CD4-positive, alpha-beta T cell treated with Interleukin-4 for 4 hours (primary cell): ENCODE measurements at places on chromosomes 5 and 9.

- no peak for DNase-seq
These were observed 73.3 kb downstream of the FGF18 start for GRCh38 chr5:171492781-171493180.

- DNase-seq: no peak
These were observed 205.8 kb upstream of the KIF2A start for GRCh38 chr5:62100201-62100600.

- no peak for DNase-seq
These were observed 102.5 kb upstream of the GABRP start for GRCh38 chr5:170681013-170681433.

DNA sequence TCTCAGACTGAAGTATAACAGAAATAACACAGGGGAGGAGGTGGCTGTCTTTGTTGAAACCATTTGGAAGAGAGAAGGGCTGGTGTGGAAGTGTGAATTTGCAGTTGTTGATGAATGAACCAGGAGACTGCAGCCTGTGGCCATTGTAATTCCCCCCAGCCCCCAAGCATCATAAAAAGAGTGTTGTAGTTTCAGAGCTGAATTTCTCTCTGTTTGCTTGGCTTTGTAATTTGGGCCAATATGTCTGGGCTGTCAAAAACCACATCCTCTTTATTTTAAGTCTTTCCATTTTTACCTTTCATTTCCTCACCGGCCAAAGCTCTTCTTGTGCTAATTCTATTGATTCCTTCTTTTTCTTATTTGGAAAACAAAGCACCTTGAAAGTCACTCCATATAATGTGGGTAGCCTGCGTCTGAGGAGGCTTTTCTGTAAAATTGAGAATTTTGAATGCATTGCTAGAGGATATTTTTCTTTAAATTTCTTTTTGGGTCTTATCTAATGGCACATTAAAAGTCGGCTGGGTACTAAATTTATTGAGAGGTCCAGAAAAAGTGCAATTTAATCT is 383.3 kb downstream of the OSTF1 start:
- DNase-seq: no peak

DNA sequence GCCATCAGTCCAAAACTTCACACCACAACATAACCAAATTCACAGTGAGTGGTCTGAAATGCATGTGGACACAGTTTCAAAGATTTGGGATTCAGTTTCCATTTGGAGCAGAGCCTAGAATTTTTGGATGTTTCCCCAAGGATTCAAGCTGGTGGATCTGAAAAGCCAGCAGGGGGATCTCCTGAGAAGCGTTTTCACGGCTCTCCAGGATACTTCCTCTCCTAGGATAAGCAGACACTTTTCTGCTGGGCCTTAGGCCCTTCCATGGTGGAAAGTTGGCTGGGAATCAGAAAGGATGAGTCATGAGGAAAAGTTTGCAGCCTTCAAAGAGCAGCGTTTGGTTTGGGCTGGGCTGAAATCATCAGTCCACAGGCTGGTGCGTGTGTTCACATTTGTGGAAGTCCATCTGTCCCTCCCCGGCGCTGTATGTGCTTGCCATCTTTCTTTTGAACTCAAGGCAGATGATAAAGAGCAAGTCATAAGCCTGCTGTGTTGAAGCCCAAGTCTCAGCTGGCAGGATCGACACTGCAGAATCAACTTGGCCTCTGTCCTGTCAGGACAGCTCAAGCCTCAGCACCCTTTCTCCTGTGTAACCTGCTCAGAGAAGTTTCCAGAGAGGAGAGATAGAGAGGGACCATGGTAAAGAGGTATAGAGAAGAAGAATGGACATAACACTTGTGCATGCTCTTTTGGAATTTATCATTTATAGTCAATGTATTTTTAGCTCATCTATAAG is 152.6 kb upstream of the MSX2 start:
- DNase-seq: no peak

GRCh38 chr9:6965566-6965965 is 207.8 kb downstream of the KDM4C start:
- DNase-seq: no peak

DNA sequence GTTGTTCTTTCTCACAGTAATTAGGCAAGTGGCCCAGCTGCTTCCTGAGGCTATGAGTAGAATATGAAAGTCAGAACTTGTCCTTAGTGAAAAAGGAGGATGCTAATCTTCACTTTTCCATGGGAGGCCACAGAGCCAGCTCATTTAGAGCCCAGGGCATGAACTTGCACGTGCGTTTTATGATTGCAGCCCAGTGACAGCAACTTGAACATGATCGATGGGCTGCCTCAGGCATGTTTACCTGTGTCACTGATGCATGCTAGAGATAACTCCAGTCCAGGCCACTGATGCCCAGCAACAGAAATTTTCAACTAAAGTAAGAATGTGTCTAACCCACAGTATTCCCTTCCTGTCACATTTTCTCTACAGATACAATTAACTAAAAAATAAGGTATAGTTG is 179.3 kb downstream of the CTNND2 start:
- DNase-seq: no peak

- DNase-seq: no peak
These were observed 498.6 kb downstream of the CHSY3 start for GRCh38 chr5:130402906-130403305.

DNA sequence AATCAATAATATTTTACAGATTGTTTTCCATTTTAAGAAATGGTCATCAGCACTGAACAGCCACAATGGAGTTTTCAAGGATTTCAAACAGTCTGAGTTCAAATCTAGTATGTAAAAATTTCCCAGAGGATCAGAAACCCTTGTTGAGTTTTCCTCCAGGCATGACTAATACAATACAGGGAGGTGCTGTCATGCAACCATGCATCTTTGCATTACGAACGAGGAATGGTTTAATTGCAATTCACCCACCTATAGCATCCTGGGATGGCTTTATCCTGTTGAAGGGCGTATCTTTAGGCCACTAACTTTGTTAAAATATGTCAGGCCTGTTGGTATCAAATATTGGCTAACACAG is 196.4 kb downstream of the EFNA5 start:
- DNase-seq: no peak

DNA sequence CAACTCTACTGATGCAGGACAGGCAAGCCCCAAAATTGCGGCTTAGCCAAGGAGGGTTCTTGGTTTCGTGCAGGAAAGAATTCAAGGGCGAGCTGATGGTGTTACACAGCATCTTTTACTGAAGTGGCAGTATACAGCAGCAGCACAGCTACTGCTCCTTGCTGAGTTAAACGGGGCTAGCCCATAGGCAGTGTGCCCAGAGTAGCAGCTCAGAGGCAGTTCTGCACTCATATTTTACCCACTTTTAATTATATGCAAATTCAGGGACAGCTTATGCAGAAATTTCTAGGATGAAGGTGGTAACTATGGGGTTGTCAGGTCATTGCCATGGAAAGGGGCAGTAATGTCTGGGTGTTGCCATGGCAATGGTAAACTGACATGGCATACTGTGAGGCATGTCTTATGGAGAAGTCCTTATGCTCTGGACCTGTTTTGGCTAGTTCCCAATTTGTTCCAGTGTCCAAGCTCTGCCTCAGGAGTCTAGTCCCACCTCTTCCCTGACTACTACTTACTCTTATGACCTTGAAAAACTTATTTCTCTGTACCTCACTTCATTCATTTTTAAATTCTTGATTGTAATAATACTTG is 2.0 kb upstream of the SPINK9 start:
- DNase-seq: no peak

DNA sequence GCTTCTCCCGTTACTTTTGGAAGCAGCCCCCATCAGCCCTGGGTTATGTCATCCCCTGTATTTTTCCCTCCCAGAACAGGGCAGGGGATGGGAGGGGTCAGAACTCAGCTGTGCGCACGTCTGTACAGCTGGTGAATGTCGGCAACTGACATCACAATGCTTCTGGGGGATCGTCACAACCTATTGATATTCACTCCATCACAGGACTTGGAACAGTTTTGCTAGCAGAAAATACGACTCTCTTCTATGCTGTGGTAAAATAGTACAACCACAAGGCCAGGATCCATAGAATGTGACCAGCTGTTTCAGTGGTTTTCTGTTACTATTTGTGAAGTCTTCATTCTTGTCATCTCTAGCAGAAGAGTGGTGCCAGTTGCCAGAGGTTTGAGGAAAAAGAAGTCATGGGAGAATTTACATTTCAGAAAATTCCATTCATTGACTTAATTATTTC is 77.1 kb upstream of the KLF4 start:
- no peak for DNase-seq

DNA sequence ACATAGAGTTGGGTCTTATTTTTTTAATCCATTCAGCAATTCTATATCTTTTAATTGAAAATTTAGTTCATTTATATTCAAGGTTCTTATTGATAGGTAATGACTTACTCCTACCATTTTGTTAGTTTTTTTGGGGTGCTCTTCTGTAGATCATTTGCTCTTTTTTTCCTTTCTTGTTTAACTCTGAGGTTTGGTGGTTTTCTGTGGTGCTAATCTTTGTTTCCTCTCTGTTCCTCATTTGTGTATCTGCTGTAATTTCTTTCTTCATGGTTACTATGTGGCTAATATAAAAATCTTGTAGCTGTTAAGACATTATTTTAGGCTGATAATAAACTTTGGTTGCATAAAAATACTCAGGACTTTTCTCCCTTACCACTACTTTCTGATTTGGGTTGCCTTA is 181.6 kb upstream of the DMRTA1 start:
- no peak for DNase-seq

GRCh38 chr5:72179028-72179815 is 71.9 kb downstream of the MAP1B start:
- no peak for DNase-seq

DNA sequence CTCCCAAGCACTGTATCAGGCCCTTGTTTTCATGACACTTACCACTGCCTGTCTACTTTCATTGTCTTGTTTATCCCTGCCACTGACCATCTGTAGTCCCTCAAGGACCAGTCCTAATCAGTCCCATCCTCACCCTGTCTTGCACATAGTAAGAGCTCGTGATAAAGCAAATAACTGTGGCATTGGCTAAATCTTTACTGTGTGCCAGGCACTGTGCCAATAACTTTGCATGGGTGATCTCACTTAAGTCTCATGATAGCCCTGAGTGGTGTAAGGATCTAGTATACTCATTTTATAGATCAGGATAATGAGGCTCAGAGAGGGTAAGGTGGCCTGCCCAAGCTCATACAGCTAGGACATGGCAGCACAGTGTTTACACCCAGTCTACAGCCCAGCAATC is 5.6 kb downstream of the CDX1 start:
- no peak for DNase-seq

- DNase-seq: no peak
These were observed 129.1 kb upstream of the PIK3R1 start for GRCh38 chr5:68086439-68086838.

GRCh38 chr5:50583621-50584020 is 82.8 kb upstream of the PARP8 start:
- no peak for DNase-seq

- DNase-seq: no peak
These were observed 166.0 kb downstream of the HMHB1 start for GRCh38 chr5:143977891-143978461.

DNA sequence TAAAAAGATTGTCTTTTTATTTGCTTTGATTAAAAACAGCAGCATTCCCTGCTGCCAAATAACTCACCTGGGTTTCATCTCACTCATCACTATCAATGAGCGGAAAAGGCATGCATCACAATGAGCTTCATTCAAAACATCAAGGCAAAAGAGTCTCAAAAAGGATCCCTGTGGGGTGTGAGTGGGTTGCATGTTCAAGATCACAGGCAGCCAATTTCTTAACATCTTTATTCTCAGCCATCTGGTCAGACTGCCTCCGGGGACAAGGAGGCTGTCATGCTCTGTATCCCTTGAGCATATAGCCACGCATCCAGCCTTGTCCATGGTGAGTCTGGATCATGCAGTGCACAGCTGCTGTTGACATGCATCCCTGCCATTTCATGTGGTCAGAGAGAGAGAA is 117.1 kb downstream of the ICE1 start:
- no peak for DNase-seq

DNA sequence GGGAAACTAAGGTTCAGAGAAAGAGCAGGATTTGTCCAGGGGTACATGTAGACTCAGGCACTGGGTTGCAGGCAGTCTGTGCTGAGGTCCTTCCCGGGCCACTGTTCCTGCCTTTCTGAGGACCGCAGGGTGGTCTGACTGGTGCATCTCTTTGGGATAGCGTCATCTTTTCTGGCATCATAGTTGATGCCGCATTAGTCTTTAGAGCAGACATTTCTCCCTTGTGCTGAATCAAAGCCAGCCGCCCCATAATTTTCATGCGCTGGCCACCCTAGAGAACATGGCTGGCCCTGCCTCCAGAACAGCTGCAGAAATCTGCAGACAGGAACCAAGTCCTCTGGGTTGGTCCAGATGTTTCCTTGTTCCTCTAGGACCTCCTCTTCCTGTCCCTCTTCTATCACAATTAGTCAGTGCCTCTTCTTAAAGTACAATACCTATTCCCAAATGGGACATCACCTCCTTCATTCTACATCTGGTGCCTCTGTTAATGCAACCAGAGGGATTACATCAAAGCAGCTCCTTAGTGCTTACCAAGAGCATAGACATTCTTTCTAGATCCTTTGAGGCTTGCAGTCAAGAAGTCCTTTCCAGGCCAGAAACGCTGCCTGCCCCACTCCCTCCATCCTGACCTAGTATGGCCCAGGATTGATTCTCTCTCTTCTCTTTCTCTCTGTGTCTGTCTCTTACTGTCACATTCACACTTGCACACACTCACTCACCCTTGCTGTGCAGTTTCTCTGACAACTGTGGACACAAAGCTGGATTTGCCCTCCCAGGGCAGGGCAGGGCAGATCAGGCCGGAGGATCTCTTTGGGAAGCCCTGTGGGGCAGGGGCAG is 42.0 kb upstream of the ORM1 start:
- DNase-seq: no peak

- no peak for DNase-seq
These were observed 99.0 kb downstream of the GAPVD1 start for GRCh38 chr9:125360601-125361000.

DNA sequence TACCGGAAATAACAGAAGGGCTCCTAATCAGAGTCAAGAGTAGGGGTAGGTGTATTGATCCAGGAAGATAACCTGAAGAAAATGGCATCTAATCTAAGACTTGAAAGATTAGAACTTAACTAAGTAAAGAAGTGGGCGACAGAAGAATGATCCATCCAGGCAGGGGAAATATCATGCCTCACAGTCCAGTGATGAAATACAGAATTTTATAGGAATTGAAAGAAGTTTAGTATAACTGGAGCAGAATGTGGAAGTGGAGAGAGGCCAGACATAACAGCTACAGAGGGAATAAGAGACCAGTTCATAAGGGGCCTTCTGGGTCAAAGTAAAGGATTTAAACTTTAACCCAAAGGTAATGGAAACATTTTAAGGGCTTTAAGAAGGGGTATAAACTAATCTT is 42.2 kb downstream of the ERP44 start:
- DNase-seq: no peak

- DNase-seq: no peak
These were observed 95.3 kb downstream of the PRRT1B start for GRCh38 chr9:131640438-131641137.

DNA sequence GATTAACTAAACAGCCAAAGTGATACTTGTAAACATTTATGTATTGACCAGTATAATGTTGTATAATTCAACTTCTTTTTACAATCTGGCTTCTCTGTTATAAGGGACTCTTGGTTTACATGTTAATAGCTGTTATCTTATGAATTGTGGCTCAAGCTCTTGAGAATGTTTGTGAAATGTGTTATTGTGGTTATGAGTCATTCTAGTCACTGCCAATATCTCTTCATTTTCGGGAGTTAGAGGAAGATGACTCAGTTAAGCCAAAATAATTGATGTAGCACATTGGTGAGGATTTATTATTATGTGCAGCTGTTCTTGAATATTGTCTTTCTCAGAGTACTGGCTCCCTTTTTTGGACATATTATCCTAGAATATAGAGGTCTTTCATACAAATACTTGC is 655.2 kb upstream of the RIOK2 start:
- no peak for DNase-seq
